Stimulated activated CD8-positive, alpha-beta memory T cell treated with anti-CD3 and anti-CD28 coated beads, Interleukin-2, amount 100 ng/mL, for 48 hours (primary cell): ENCODE measurements at places on chromosomes 6 and 20.
A peak's percentile ranks its signal among the peaks of the same experiment; 100 is the strongest.

DNA sequence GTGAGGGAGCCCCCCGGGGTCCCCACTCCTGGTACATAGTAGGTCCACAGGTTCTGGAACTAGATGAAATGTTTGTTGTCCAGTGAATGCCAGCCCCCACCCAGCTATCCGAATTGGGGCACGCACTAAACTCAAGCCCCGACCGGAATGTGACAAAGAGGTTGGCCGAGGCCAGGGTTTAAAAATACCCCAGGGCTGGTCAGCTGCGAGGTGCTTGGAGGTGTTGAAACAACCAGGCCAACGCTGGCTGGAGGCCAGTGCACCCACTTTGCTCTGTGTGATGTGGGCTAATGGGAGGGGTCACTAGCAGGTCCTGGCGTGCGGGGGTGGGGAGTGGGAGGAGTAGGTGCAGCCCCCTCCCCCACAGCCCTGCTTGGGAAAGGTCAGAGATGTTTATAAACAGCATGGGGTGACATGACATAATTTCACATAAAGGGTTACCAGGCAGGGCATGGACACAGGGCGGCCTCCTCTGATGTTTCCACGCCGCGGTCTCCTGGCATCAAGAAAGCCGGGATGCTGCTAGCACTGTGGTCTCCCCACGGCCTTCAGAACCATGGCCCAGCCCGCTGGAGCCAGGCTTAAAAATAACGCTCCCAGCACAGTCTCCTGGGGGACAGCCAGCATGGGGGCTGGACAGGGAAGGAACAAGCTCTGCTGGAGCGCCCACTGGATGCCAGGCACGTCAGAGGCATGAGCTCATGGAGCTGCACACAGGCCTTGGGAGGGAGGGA lies 111.2 kb upstream of the PTPN1 start:
- DNase-seq = no peak

DNA sequence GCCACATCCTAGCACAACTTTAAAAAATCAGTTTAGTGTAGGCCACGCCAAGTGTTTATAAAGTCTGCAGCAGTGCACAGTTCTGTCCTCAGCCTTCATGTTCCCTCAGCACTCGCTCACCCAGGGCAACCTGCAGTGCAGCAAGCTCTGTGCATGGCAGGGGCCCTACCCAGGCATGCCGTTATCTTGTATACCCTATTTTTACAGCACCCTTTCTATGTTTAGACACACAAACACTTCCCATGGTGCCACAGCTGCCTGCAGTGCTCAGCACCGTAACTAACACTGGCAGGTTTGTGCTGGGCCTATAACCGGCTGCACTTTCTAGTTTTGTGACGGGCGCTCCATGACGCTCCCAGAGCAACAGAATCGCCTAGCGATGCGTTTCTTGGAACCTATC lies 43.8 kb downstream of the ZBTB46 start:
- no peak for DNase-seq

- no peak for DNase-seq
Measured at GRCh38 chr20:51153867-51154707, 131.2 kb upstream of the KCNG1 start.

- DNase-seq = no peak
Measured at GRCh38 chr6:163418311-163419029, 4.0 kb downstream of the QKI start.

GRCh38 chr6:137452333-137452894 lies 41.8 kb downstream of the OLIG3 start:
- DNase-seq = no peak

DNA sequence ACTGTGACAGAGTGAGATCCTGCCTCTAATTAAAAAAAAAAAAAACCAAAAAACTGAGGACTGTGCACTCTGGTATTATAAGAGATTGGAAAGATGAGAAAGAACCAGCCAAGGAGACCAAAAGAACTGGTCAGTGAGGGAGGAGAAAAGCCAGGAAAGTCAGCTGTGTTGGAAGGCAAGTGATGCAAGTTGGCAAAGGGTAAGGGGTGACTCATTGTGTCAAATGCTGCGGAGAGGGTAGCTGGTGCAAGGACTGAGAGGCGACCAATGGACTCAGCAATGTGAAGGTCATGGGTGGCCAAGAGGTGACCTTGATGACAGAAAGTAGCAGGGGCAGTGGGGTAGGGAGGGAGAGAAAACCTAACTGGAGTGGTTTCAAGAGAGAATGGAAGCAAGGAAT lies 27.4 kb upstream of the LRRN4 start:
- DNase-seq = no peak

DNA sequence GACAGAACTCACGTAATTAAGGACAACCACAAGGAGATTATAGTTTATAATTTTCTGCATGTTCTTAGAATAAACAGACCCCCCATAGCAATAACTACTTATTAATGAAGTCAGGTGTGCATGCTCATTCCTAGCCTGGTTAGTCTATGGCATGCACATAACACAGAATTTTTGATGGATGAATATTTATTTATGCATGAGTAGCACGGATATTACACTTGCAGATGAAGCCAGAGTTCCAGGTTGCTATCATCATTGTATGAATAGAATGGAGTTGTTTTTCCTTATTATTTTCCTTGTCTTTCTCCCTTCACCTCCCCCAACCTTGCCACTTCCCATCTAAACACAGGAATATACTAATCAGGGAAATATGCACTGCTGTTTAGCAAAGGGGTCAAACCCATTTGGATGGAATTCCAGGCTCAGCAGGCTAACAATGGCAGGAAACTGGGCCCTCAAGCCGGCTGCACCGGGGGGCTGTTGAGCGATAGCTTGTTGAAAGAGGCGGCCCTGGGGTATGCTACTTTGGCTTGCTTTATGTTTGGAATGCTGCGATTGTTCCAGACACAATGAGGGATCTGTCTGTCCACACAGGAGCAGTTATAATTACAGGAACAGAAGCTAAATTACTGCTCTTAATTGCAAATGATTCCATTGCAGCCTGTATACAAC lies 112.6 kb downstream of the TMEM170B start:
- DNase-seq = no peak

GRCh38 chr6:150301846-150302519 lies 66.8 kb upstream of the IYD start:
- DNase-seq = no peak

- no peak for DNase-seq
Measured at GRCh38 chr20:59802471-59803221, 130.8 kb downstream of the SYCP2 start.

GRCh38 chr6:133017581-133017980 lies 203.2 kb downstream of the RPS12 start:
- DNase-seq = no peak

GRCh38 chr6:143060806-143061596 lies at the start of gene AIG1:
AIG1 (plus strand) TSS chr6:143060889; CDS start chr6:143060926, 37 bp downstream.
- DNase-seq = peak; percentile 23

- no peak for DNase-seq
Measured at GRCh38 chr6:137097057-137097456, 52.3 kb upstream of the IL20RA start.

- DNase-seq = no peak
Measured at GRCh38 chr6:152351110-152351509, 286.1 kb downstream of the SYNE1 start.

- no peak for DNase-seq
Measured at GRCh38 chr6:132333639-132334520, 67.4 kb downstream of the MOXD1 start.

GRCh38 chr6:44058617-44059358 lies 68.5 kb downstream of the MRPL14 start:
- DNase-seq = no peak

- no peak for DNase-seq
Measured at GRCh38 chr20:42258564-42259302, 640.6 kb upstream of the CHD6 start.

- DNase-seq = no peak
Measured at GRCh38 chr6:9540126-9540525, 874.7 kb downstream of the TFAP2A start.

GRCh38 chr6:124190256-124190655 lies 386.6 kb downstream of the NKAIN2 start:
- no peak for DNase-seq

GRCh38 chr6:113651120-113651519 lies 206.0 kb upstream of the MARCKS start:
- DNase-seq = no peak

GRCh38 chr20:21862259-21862946 lies 156.9 kb downstream of the PAX1 start:
- no peak for DNase-seq
